ENCODE measurements at places on chromosomes 3 and 15.

GRCh38 chr15:84570164-84570735, 30.6 kb upstream of the ZSCAN2 start:
- ATAC-seq, result peak; percentile 81

DNA sequence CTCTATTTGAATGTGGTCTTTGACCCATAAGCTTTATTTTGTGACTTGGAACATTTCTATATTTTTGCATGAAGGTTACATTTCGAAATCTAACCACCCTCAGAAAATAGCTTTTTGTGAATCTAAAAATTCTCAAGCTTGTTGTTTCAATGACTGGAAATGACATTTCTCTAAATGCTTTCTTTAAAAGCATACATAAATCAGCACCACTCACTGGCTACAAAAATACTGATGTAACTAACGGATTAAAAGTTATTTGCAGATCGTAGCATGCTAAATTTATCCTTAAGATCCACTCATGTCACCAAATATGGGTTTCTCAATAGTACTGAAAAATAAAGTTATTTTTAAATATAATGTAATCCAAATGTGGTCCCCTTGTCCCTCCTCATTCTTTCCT, 55.2 kb upstream of the ACAN start:
- no peak for ATAC-seq

- ATAC-seq, result no peak
Measured at GRCh38 chr3:48877671-48878070, 21.0 kb downstream of the SLC25A20 start.

- ATAC-seq, result no peak
Measured at GRCh38 chr3:181695661-181696491, 15.8 kb upstream of the SOX2 start.

GRCh38 chr3:45225465-45226205, 452 bp downstream of the TMEM158 start:
- no peak for ATAC-seq

DNA sequence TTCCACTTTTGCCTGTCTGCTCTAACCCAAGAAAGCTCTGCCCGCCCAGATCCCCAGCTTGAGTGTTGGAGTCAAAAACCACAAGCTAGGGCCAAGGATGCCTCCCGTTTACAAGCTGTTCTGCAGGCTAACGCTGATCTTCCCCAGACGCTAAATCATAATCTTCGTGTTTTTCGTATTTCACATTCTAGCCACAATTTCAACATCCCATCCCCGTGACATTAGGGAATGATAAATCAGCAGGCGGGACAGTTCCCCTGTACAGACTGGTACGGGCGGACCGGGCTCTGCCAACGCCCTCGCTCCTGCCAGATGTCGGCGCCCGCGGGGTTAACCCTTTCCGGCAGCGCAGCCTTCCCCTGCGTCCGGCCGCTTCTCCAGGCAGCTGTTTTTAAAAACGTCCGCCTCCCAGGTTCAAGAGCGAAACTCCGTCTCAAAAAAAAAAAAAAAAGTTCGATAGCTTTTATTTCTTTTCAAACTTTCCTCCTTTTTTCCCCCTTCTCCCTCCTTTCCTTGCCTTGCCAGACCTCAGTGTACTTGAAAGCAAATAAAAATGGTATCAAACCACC, 81.0 kb upstream of the BNC1 start:
- peak; percentile 36 for ATAC-seq

GRCh38 chr3:23152989-23153388, 50.1 kb upstream of the UBE2E2 start:
- no peak for ATAC-seq

- ATAC-seq, result no peak
Measured at GRCh38 chr3:154791611-154792010, 288.5 kb upstream of the MME start.

DNA sequence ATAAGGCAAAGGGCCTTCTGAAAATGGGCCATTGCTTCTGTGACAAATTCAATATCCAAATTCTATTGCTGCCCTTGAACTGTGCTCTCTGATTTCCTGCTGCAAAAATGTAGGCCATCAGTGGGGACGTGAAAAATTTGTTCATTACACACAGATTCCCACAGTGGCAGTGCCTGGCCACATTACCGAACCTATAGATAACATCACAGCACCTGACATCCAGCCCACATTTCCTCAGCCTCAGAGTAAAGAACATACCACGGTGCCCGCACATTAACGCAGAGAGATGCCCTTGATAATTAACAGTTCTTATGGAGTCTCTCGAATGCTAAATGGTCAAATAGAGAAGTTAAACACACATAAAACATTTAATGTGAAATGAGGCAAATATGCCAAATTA, 931.6 kb upstream of the CFAP20DC start:
- ATAC-seq, result no peak

DNA sequence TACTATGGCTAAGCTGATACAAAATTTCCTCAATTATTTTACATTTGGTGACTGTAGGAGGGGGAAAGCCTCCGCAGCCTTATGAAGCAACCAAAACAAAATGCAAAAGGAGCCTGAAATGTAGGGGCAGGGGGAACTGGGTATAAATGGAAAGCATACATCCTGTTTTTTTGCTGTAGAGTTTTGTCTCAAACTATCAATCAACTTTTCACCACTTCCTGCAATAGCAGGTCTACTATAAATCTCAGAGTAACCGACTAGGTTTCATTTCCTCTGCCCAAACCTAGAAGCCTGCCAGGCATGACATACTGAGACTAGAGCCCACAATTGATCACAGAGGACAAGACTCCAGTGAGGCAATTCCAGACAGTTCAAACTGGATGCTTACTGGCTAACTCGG, 91.3 kb downstream of the SHQ1 start:
- ATAC-seq, result no peak

DNA sequence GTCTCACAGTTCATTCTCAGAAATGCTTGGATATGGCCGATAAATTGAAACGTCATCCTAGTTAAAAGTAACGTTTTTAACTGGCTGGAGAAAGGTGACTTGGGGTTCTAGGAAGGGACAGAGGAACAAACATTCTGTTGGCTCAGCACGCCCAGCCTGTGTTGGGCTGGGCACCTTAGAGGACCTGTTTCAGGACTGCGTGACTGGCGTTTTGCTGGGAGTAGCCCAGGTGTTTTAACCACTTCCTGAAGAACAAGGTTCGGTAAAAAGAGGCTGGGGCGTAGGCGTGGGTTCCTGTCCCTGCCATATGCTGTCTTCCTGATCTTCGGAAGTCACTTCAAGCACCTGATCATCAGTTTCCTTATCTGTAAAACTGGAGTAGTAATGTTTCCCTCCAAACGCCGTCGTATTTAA, 1.1 kb upstream of the TLNRD1 start:
- no peak for ATAC-seq

GRCh38 chr15:45326741-45327140, 51.6 kb downstream of the GATM start:
- ATAC-seq, result no peak

- no peak for ATAC-seq
Measured at GRCh38 chr3:143896486-143896885, 48.2 kb upstream of the SLC9A9 start.

DNA sequence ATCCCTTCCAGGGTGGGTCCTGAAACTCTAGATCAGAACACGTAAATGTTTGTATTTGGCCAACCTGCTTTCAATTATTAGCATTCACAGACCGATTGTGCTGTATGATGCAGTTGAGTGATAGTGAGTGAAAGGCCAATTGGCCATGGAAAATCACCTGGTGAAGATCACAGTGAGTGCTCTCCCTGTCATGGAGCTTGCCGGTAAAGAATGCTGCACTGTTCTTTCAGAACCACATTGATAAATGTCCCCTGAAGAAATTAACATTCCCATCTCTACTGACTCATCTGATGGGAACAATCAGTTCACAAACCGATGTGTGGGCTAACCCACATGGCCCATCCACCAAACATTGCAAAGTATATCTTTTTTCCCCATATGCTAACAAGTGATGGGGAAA, 324.8 kb upstream of the TBL1XR1 start:
- peak; percentile 62 for ATAC-seq

DNA sequence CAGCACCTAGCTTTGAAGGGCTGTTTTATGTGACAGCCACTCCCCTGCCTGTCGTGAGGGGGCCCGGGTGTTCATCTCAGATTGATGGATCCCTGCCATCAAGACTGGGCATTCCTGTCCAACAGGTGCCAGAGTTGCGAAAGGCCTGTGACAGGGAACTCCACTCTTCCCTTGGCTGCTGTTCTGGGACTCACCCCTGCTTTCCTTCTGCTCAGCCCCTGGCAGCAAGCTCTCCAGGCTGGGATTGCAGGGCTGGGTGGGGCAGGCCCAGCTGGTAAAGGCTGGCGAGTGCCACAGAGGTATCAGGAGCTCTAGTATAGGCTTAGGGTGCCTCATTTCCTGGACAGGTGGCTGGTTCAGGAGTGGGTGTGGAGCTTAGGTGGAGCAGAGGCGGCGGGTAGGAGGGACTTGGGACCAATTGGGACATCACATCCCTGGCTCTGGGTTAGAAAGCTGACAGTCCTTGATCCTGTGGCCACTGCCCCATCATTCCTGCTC, at the start of gene PLA2G4B:
PLA2G4B (plus strand) TSS at position 448 of the 498 bp plus-strand sequence. CDS start 67 bp downstream, outside the sequence.
- ATAC-seq, result no peak

DNA sequence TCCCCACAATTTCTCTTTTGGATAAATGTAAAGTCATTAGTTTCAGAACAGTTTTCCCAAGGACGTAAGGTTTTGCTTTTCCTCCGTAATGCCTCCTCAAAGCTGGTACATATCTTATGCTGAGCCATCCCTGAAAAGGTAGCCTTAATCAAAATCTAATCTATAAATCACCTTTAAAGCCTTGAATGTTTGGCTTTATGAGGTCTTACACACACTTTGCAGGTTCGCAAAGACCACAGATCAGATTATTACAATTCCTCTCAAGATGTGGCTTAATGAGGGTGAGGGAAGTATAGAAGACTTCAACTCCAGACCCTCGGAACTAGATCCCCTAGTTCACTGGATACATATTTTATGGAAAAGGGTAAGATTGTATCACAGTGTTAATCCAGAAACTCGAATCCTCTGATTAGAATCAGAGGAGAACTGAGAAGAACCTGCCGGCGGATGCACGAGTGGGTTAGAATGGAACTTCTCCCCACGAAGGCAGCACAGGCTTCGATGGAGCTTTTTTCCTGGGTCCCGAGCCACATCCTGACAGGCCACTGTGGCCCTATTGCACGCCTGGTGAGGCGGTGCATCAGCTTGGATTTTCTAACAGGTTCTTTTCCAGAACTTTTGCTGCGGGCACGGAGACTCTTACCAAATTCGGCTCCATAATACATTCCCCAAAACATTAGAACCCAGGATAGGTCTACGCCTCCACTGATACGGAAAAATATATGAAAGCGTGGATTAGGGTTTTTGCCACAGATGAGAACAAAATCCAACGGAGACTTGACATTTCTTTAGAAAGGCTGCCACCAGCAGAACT, 1.2 kb downstream of the CTXND1 start:
- ATAC-seq, result no peak

DNA sequence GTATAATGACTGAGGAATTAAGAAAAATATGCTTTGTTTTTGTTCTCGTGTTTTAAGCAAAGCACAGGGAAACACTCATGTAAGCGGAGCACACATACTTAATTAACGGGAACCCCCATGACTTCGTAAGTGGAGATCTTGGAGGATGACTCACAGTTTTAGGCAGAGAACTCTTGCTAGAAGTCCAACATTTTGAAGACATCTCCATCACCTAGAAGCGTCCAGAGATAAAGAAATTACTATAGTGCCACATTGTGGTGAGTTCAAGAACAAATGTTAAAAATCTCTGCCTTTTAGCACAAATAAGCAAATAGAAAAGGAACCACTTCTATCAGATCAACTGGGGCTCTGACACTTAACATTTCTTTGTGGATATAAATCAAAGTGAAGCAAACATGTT, 194.1 kb upstream of the ARHGEF26 start:
- peak; percentile 76 for ATAC-seq

DNA sequence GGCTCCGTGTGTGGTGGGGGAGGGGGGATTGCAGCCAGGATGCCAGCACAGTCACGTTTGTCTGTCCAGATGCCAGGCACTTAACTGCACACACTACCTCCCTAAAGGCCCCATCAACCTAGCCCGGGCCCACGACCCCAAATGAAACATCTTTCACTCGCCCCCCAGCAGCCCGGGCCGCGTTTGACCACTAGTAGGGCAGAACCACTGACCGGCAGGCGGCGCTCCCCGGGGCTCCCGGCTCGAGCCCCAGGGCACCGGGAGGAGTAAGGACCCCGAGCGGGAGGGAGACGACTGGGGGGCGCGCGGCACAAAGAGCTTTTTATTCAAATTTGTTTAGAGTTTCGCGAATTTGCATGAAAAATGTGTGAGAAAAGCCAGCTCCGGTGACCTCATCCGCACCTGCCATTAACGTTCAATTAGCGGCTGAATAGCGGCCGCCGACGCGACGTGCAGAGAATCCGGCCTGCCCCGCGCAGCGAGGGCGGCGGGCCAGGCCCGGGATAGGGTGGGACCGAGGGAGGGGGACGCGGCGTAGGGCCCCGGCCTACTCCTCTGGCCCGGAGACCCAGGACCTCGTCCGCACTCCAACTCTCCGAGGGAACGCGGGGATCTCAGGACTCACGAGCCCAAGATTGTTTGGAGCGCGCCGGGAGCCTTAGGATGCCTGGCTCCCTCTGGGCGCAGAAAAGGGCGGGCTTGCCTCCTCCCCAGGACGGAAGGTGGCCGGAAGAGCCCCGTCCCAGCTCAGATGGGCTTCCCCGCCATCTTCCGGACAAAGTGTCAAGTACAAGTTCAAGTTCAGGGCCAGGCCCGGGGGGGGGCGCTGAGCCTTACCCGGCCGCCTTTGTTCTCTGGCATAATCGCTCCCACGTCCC, 64.9 kb upstream of the POLG start:
- ATAC-seq, result peak; percentile 84

GRCh38 chr3:58254144-58254543, 16.6 kb downstream of the ABHD6 start:
- ATAC-seq, result no peak
